ENCODE measurements at places on chromosomes 2 and 18.
A peak's percentile ranks its signal among the peaks of the same experiment; 100 is the strongest.

GRCh38 chr18:55529581-55529980 lies 58.4 kb downstream of the TCF4 start:
- no peak for DNase-seq

- DNase-seq, result no peak
These were observed 11.3 kb downstream of the HYCC2 start for GRCh38 chr2:201059961-201060755.

DNA sequence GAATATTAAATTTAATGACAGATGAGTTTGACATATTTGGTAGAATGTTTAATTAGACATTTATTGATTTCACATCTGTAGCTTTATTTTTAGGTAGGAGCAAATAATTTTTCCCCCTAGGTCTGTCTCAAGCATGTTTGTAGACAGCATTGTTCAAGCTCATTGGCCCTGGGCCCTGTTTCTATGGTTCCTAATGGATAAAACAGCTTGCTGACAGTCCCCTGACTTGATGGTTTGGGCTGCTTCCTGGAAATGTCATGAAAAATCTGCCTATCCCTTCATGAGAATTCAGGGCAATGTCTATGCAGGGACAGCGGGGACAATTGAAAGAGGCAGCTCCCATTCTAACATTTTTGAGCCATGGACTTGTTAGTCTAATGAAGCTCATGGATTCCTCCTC lies 14.6 kb upstream of the MEP1B start:
- DNase-seq, result no peak

GRCh38 chr2:191218292-191218898 lies 26.8 kb upstream of the MYO1B start:
- no peak for DNase-seq

GRCh38 chr2:224893848-224894247 lies 148.4 kb downstream of the DOCK10 start:
- no peak for DNase-seq

DNA sequence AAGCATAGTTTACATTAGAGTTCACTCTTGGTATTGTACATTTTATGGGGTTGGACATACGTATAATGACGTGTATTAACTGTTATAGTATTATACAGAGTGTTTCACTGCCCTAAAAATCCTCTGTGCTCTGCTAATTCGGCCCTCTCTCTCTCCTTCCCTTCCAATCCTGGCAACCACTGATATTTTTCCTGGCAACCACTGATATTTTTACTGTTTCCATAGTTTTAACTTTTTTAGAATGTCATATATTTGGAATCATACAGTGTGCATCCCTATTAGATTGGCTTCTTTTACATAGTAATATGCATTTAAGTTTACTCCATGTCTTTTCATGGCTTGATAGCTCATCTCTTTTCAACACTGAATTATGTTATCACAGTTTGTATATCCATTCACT lies 526.7 kb downstream of the RIT2 start:
- DNase-seq, result no peak

DNA sequence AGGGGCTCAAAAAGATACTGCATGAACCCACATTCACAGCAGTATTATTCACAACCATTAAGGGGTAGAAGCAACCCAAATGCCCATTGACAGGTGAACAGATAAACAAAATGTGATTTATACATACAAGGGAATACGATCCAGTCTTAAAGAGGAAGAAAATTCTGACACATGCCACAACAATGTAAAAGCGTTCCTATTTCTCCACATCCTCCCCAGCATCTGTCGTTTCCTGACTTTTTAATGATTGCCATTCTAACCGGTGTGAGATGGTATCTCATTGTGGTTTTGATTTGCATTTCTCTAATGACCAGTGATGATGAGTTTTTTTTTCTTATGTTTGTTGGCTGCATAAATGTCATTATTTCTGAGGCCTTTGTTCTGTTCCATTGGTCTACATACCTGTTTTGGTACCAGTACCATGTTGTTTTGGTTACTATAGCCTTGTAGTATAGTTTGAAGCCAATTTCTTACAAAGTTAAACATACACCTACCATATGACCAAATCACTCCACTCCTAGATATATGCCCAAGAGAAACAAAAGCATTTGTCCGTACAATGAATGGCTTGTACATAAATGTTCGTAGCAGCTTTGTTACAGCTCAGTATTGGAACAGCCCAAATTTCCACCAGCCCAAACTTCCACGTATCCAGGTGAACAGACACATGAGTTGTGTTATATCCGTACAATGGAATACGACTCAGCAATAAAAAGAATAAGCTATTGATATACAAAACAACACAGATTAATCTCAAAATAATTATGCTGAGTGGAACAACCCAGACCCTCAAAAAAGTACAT lies 85.1 kb downstream of the TMEM131 start:
- peak; percentile 51 for DNase-seq

DNA sequence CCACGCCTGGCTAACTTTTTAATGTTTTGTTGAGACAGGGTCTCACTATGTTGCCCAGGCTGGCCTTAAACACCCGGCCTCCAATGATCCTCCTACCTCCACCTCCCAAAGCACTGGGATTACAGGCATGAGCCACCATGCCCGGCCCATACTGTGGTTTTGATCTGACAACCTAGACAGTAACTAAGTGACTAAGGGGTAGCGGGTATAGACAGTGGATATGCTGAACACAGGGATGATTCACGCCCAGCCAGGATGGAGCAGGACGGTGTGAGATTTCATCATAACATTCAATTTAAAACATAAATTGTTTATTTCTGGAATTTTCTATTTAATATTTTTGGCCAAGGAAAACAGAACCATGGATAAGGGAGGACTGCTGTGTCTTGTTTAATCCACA lies 36.0 kb upstream of the YPEL5 start:
- DNase-seq, result no peak

DNA sequence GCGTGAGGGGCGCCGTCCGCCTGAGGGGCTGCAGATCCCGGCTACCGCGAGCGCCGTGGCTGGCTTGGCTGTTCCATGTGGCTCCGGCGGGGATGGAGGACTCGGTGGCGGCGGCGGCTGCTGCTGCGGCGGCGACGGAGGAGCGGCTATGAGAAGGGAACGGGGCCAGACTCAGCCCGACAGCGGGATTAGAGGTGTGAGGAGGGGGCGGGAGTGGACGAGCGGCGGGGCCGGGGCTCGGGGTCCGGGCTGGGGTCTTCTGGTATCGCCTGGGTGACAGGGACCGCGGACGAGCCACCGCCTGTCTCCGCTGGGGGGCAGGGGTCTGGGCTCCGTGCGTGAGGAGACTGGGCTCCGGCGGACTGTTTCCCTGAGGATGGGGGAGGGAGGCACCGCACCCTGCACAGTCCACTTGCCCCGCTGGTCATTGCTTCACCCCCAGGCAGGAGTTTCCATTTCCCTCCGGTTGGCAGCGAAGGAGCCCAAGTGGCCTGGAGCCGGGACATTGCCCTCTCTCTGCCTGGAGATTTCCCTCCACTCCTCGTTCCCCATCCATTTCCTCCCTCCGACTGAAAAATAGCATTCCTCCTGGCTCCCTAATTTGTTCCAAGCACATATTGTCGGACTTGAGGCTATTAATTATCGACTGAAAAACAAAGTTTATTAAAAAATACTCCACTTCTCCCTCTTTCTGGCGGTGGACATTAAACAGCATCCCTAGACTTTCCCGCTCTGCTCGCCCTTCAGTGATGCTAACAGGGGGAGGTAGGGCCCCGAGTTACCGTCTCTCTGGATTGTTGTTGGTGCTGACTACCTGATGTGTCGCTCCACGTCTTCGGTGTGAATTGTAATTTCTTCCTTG lies 577 bp downstream of the EHBP1 start:
- no peak for DNase-seq

- no peak for DNase-seq
These were observed 869.2 kb upstream of the GCFC2 start for GRCh38 chr2:76579911-76580310.

GRCh38 chr18:13235981-13236380 lies 17.4 kb downstream of the LDLRAD4 start:
- no peak for DNase-seq

- no peak for DNase-seq
These were observed 50.2 kb downstream of the EMILIN2 start for GRCh38 chr18:2896990-2897389.

- no peak for DNase-seq
These were observed 30.2 kb downstream of the ITSN2 start for GRCh38 chr2:24330161-24330560.

GRCh38 chr2:177909962-177910361 lies 162.6 kb downstream of the PDE11A start:
- peak; percentile 56 for DNase-seq

DNA sequence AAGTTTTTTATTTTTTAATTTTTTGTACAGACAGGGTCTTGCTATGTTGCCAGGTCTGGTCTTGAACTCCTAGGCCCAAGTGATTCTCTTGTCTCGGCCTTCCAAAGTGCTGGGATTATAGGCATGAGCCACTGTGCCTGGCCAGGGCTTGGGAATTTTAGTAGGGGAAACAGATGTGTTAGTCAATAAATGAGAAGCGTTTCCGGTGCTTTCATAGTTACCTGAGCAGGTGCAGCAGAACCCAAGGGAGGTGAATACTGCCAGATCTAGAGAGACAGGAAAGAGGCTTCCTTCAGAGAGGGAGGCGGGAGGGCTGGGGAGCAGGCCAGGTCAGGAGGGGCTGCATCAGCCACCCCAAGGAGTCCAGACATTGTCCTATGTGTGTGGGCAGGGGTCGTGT lies 30.5 kb upstream of the IMPA2 start:
- no peak for DNase-seq

DNA sequence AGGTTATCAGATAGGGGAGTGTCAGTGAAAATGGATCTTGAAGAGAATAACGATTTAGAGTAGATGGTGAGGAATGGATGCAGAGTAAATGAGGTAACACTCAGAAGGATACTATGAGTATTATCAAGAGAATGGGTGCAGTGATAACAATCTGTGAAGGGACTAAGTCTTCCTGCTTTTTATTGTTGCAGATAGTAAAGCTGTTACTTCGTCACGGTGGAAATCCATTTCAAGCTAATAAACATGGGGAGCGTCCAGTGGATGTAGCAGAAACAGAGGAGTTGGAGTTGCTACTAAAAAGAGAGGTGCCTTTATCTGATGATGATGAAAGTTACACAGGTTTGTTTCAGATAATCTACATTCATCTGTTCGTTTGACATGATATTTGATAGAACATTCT lies 85.1 kb downstream of the ANKRD12 start:
- no peak for DNase-seq

- DNase-seq, result no peak
These were observed 254.1 kb downstream of the IKZF2 start for GRCh38 chr2:212897296-212897695.

DNA sequence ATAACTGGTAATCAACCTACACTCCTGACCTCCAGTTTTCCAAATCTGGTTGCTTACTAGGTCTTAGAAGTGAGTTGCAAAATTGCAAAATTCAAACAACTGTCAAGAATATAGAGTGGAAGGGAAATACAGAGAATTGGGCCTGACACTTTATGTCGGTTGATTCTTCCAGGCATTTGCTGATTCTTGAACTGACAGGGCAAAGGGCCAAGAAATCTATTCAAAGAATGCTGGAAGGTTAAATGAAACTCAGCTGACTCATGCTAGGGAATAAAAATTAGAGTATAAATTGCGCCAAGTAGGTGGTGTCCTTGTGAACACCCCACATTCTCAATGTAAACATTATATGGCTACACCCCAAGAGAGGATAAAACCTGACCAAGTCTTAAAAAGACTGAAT lies 21.5 kb upstream of the ZSCAN30 start:
- no peak for DNase-seq

DNA sequence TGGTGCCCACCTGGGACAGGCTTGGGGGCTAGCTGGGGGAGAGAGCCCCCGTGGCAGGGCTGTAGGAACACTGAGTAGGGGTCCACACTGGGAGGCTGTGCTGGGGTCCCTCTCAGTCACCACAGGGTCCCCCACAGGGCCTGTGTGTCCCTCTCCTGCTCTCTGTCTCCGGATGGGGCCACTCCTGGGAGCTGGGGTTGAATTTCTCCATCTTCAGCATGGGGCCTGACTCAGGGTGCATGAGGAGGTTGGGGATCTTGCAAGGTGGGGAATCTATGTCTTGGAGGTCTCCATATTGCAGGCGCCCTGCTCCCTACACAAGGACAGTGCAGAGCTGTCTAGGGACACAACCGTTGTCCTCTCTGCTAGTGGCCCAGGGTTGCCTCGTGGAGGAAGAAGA lies 78.7 kb upstream of the HDAC4 start:
- no peak for DNase-seq

- no peak for DNase-seq
These were observed 12.4 kb upstream of the UPP2 start for GRCh38 chr2:158089322-158089721.

All from HS-5 (cell line).